Umbilical cord (tissue), 2 donors: ENCODE measurements at places on chromosomes 5 and 9.

- no peak for DNase-seq
Observed at GRCh38 chr9:91654527-91654926, 230.9 kb upstream of the NFIL3 start.

DNA sequence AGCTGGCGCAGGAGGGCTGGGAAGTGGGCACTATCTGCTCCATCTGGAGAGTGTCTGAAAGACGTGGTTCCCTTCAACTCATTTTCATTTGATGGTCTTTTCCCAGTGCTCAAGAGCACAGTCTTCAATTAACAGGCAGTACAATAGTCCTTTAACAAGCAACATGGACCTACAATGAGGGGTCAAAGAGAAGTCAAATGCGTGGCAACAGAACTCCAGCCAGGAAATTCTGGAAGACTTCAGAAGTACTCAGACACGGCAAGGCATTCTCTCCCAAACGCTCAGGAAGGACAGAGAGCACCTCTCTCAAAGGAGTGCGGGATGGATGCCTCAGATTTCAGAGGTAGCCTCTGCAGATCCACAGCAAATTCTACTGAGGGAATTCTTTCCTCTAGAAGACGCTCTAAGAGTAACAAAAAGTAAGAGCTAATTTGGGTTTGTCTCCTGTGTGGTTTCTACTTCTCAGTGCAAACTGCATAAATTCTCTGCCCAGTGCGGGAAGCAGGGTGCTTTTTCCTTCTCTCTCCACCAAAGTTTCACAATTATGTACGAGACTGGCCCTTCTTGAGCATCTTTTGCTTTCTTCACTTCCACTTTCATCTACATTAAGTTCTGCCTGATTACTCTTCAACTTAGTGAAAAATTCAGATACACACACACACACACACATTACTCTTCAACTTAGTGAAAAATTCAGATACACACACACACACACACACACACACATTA lies 56.4 kb downstream of the LHFPL2 start:
- DNase-seq = no peak

GRCh38 chr9:134276453-134277245 lies 49.6 kb upstream of the RXRA start:
- DNase-seq = peak; percentile 31

DNA sequence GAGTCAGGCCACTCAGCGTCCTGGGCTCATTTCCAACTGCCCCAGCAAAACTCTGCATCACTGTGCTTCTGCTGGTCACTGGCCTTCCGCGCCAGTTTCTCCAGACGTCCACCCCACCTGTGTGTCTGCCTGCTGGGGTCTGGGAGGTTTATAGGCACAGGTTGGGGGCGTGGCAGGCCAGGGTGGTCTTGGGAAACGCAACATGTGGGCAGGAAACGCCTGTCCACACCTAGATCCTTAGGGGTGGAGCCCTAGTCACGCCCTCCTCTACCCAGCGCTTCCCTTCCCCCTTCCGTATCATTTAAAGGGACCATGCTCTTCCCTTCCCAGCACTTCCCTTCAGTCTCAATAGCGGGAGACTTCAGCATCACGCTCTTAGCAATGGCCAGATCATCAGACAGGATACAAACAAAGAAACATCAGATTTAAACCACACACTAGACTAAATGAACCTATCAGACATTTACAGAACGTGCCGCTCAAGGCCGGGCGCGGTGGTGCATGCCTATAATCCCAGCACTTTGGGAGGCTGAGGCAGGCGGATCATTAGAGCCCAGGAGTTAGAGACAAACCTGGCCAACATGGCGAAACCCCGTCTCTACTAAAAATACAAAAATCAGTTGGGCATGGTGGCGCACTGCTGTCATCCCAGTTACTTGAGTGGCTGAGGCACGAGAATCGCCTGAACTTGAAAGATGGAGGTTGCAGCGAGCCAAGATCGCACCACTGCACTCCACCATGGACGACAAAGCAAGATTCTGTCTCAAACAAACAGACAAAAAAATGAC lies 11.8 kb upstream of the BTNL9 start:
- DNase-seq = no peak

DNA sequence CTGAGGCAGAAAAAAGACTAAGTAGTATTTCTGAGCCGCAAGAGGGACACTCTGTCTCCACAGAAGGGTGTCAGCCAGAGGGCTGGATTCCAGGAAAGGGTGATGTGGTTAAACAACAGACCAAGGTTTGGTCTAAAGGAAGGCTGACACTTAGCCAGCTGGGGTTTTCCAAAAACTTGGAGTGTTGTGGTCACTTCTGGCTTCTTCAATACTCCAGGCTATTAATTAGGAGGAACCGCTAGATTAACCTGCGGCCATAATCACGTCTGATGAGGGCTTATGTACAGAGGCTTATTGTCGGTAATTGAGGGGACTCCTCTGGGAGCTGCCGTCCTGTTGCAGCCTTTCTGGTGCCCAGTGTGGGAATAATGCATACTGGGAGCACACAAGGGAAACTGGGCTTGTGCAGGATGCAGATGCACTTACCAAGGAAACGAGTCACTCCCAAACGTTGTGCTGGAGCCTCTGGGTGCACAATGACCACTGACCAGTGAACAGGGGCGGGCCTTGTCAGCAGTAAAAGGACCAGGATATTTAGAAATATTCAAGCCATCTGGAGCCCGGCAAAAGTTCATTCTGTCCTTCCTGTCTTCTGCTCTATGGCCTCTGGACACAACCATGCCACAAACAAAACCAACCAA lies 70.2 kb upstream of the TUT7 start:
- DNase-seq = no peak

DNA sequence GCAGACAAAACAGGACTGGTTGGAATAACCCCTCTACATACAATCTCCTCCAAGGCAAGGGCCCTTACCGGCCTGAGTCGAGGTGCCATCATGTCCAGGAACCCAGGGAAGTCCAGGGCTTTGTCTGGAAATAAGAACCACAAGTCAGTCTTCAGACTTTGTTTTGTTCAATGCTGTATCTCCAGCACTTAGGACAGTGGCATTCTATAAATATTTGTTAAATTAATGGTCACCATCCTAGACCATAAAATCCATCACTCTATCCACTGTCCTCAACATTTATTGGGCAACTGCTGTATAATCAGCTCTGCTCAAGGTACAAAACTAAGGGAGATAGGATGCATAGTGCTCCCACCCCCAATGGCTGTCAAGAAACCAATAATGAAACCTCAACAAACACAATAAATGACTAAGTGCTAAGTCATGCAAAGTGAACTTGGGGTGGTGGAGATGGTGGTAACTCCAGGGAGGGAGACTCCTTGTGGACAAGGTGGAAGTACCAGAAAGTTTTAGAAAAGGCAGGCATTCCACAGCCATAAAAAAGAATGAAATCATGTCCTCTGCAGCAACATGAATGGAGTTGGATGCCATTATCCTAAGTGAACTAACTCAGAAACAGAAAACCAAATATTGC lies 5.0 kb downstream of the RELL2 start:
- no peak for DNase-seq
